ENCODE measurements at places on chromosomes 1 and 21.
A peak's percentile ranks its signal among the peaks of the same experiment; 100 is the strongest.

DNA sequence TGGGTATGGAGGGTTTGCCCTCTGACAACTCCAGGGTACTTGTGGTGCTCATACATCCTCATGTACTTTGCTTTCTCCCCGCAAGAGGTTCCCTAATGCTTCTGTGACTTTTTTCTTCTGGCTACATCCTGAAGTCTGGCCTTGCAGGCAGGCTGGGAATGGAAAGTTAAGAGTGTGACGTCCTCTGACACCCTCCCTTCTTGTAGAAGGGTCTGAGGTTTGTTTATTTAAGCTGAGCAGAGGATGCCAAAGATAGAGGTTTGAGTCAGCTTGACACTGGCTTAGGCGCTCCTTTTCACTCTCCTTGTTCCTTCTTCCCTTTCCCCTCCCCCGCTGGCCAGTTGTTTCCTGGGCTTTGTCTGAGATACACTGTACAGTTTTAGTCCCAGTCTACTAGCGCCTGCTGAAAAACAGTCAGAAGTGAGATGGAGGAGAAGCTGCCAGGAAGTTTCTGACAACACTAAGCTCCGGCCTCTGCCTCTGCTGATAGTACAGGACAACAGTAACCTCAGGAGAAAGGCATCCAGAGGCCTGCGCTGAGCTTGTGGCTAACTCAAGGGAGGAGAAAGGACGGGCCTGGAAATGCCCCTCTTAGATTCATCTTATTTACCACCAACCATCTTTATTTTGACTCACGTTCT is at the start of gene MACF1:
MACF1 (plus strand) TSS at position 255 of the 641 bp plus-strand sequence; CDS start at position 583, 328 bp downstream.
- DNase-seq: peak; percentile 69

DNA sequence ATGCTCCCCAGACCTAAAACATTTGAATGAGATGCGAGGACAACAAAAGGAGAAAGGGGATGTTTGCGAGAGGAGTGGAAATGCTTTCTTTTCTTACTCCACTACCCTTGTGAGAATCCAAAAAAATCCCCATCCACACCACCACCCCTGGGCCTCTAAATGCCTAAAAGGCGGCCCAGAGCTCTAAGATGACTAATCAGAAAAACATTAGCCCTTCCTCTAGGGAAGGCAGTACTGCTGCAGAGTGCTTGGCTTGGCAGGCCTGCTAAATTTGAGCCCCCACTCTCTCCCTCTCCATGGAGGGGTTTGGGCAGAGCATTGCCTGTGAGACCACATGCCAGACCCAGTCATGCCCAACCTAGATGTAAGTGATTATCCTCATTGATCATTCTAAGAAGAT is 347.9 kb downstream of the USH2A start:
- DNase-seq: no peak

- no peak for DNase-seq
Measured at GRCh38 chr1:56360021-56360420, 219.3 kb downstream of the PLPP3 start.

- no peak for DNase-seq
Measured at GRCh38 chr1:17893891-17894631, 138.9 kb downstream of the ACTL8 start.

GRCh38 chr1:202688401-202688800 is 21.9 kb downstream of the SYT2 start:
- DNase-seq: no peak

DNA sequence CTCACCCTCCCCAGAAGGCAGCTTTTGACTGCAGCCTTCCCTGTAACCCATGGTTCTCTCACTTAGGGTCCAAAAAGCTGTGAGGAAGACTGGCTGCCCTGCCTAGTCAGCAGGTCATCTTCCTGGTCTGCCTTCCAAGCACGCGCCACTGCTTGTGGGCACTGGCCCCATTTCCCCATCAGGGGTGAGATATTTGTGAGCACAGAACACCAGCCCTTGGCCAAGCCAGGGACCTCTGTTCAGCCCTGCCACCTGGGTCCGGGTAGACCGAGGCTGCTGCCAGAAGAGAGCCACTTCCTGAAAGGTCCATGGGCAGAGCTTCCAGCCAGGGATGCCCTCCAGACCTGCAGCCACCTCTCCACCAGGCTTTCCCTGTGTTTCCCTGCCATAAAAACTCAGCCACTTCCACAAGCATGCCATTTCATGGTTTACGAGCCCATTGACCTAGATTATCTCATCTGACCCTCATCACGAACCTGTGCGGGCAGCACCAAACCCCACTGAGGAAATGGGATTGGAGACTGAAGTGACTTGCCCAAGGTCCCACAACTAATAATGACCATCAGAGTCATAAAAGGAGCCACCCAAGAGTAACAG is 40.5 kb downstream of the GLIS1 start:
- DNase-seq: no peak

- DNase-seq: no peak
Measured at GRCh38 chr1:213698092-213698702, 289.6 kb upstream of the PROX1 start.

- no peak for DNase-seq
Measured at GRCh38 chr1:150366416-150367296, 2.7 kb downstream of the RPRD2 start.

- DNase-seq: no peak
Measured at GRCh38 chr1:200405264-200405663, 4.6 kb downstream of the ZNF281 start.

GRCh38 chr1:24277420-24278169 is 41.6 kb upstream of the GRHL3 start:
- no peak for DNase-seq

DNA sequence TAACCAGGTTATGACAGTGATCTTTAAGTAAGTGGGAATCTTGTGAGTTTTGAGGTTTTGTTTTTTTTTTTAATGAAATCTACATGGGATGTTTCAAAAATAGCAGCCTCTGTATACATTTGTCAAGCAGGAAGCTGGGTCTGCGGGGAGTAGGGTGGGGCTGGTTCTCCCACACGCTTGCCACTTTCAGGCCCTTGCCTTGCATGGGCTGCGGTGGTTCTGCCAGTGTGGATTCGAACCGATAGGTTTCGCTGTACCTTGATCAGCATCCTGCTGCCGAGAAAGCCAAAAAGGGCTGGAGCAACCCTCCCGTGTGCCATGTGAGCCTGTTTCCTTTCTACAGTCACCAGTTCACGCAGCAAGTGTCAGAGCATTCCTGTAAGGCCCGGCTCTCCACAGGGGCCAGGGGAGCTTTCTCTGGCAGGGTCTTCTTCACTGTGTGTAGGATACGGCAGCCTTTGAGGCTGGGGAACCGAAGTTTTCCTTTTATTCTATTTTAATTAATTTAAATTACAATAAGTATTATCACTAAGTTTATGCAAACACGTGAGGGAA is 79.2 kb upstream of the SAMD11 start:
- no peak for DNase-seq

DNA sequence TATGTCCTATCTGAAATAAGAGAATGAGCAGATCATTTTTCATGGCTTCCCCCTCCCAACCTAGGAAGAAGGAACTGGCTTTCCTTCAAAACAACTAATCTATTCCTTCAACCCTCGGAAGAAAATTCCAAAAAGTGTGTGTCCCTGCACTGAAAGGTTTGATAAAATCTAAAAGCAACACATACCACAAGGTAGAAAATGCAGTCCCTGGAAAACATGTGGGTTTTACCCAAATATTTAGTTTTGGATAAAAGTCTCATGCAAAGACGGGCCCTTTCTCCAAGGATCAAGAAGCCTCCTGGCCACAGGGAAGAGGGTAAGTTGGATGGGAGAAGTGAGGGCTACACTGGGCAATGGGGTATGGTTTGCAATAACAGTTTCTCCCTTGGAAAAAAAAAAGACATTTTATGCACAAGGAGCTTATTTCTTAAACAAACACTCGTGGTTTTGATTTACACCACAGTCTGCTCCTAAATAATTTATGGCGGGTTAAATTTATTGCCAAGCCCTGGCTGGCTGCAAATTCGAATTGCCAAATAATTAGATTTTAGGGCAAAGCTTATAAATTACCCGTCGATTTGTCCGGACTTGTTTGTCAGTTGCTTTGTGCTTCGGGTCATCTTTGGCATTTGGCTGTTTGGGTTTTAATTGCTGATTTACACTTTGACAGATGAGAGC is 28.9 kb downstream of the ERI3 start:
- DNase-seq: no peak

DNA sequence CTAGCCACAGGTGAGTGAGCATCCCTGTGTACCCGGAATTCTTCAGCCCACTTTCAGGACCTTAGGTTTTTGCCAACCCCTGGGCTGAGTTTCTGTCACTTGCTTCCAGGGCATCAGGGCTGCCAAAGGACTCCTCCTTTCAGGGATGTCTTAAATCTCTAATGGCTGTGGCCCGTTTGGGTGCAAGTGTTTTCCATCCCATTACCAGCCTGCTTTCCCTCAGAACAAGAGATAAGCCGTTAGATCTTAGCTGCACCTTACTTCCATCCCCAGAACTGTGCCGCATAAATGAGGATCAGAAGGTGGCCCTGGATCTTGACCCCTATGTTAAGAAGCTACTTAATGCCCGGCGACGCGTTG is 652 bp downstream of the SNAPIN start:
- DNase-seq: no peak

GRCh38 chr1:63799820-63800219 is 26.0 kb downstream of the ROR1 start:
- no peak for DNase-seq

DNA sequence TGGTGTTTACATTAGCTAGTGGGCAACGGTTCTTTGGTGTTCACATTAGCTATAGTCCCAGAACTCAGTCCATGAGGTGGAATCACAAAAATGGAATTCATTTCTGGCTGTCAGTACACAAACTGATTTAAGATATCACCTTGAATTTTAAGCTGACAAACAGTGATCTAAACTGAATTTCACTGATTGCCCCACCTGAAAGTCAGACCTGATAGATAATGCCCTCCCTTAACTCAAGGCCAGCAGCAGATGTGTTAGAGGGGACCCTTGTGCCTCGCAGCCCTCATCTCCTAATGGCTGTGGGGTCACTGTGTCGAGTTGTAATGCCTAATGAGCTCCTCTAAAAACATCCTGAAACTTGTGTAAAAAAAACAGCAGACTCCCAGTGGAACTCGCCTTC is 8.6 kb downstream of the ARF1 start:
- no peak for DNase-seq

DNA sequence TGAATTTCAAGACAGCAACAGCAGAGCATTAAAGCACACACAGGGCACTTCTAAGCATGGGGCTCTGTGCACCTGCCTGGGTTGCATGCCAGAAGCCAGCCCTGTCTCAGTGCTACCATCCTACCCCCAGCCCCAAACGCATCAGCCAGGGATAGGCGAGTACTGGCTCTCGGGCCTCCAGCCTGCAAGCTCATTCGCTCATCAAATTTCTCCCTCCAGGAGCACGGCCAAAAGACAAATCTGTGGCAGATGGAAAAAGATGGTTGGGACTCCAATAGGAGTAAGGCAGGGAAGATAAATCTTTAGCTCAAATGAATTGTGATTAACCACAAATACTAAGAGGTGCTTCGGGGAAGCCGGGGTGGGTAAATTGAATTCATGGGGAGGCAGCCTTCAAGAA is 189.6 kb downstream of the KAZN start:
- DNase-seq: no peak

DNA sequence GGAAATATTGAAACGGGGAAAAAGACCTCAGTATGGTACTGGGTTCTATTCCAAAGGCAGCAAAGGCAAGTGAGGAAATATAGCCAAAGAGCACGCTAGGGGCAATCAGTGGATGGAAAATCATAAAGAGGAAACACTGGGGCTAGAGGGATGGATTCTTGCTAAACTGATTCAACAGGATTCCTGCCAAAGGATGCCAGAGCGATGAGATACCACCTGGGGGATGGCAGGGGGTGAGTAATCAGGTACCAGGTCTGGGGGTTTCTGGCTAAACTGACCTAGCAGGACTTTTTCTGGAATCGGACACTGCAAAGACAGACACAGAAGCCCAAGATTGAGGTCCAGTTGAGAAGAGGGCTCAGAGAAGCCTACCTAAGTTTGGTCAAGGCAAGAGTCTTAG is 6.7 kb downstream of the CHI3L2 start:
- DNase-seq: no peak

- no peak for DNase-seq
Measured at GRCh38 chr21:41836166-41837015, 42.8 kb downstream of the PRDM15 start.

- no peak for DNase-seq
Measured at GRCh38 chr1:170239445-170239844, 93.7 kb downstream of the NTMT2 start.

DNA sequence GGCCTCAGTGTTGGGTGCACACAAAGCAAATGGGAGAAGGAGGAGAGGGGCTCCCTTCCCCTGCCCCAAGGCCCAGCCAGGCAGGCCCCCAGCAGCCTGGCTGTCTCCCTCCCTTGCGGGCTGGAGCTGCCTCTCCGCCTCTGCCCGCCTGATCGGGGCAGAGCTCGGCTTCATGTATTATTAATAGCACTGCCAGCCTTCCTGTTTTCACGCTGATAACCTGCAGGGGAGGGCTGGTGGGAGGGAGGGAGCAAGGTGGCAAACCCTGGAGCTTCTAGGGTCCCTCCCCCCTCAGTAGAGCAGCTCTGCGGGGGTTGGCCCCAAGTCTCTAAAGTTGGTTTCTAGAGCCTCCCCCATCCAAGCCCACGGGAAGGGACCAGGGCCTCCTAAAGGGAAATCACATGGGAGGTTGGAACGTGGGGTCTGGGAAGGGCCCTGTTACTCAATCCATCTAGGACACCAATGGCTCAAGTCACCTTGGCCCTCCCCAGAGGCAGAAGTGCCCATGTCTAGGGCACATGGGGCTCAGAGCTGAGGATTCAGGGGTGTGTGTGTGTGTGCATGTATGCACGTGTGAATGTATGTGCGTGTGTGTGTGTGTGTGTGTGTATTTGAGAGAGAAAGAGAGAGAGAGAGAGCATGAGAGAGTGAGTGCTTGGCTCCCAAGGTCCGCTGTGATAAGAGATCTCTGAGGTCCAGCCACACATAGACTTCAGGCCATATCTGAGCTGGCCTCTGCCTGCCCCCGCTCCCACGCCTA is 21.8 kb upstream of the POU3F1 start:
- DNase-seq: no peak

GRCh38 chr1:159898527-159898926 is 1.4 kb downstream of the CFAP45 start:
- no peak for DNase-seq

Measured in hematopoietic multipotent progenitor cell (in vitro differentiated cells).